ENCODE measurements at places on chromosomes 6 and 20.

DNA sequence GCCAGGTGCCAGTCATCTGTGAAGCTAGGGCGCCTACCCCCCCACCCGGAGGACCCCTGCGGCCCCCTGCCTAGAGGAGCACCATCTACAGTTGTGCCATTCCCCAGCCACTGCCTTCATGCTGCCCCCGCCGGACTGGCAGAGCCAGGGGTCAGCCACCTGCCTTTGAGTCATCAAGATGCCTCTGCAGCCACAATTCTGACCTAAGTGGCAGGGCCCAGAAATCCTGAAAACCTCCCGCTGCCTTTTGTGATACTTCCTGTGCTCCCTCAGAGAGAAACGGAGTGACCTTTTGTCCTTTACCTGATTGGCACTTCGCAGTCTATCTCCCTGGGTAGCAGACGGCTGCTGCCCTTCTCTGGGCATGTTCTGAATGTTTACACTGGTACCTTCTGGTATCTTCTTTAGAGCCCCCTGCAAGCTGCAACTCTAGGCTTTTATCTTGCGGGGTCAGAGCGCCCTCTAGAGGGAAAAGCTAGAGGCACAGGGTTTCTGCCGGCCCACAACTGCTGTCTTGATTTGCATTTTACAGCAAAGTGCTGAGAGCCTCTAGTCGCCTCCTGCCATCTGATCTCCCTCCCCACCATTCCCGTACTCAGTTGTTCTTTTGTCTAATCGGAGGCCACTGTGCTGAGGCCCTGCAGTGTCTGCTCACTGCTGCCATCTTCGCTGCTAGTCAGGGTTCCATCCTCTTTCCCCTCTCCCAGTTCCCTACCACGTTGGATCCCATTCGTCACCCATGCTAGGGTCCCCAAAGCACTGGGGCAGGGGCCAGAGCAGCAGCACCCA, 26.9 kb downstream of the SPATA2 start:
- DNase-seq: peak; percentile 28

GRCh38 chr20:34773726-34774125, 51.7 kb downstream of the NCOA6 start:
- no peak for DNase-seq

DNA sequence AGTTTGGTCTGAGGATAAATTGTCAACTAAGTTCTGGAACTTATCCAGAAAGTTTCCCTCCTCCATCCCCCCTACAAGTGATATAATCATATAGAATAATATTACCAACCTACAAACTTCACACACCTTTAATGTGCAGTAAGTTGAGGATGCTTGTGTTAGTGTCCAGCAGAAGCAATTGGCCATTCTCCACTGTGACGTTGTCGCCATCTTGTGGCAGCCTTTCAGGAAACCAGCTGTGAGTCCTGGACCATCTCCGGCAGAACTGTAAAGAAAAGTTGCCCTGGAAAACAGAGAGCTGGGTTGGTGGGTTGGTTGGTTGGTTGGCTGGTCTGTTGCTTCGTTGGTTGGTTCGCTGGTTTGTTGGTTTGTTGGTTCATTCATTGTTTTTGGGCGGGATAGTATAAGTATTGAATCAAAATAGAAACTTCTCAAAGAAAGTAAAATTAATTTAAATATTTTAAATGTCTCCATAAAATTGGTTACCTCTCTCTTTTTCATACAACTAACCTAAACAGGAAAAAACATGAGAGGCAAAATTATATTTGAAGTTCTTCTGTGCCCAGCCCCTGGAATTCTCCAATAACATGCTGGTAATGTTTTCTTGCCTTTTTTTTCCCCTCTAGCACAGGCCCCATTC, 127.5 kb downstream of the PKHD1 start:
- DNase-seq: no peak

DNA sequence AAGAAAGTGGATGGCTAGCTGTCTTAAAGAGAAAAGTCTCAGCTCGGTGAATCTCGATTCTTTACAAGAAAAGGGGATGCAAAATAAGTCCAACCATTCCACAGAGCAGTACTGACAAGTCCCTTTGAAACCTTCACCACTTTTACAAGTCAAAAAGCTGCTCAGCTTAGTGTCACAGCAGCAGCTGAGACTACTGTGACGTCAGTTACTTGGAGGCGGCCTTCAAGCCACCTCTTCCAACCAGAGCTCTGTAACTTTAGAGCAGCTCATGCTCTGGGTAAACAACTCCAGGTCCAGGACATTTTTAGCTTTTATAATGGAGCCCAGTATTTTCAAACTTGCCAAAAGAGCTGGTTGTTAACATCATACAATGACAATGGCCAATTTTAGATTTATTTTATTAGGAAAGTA, at the start of gene KIAA0408:
TSS of gene KIAA0408 (minus strand) at position 159 of the 411 bp plus-strand sequence. CDS start 5,408 bp downstream, outside the sequence.
- DNase-seq: no peak

Measured in stimulated activated naive CD4-positive, alpha-beta T cell treated with Interleukin-2 at 50 U/mL for 16 hours (primary cell).